ENCODE measurements at places on chromosomes 11 and 22.

GRCh38 chr11:102920118-102920684 is 35.3 kb downstream of the MMP13 start:
- no peak for DNase-seq

DNA sequence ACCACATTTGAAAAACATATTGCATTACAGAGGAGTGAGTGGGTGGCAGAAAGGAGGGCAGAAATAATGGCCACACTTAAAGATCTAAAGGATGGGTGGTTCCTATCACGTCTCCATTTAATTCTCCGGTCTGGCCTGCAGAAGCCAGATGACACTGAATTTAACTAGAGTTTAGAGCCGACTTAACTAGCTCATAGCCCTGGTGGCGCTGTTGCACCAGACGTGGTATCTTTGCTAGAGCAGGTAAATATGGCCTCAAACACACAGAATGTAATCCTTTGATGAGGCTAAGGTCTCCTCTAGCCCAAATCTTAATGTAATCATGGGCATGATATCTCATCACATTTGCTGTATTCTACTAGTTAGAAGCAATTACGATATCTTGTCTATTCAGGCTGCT is 51.5 kb upstream of the GAL start:
- peak; percentile 6 for DNase-seq

DNA sequence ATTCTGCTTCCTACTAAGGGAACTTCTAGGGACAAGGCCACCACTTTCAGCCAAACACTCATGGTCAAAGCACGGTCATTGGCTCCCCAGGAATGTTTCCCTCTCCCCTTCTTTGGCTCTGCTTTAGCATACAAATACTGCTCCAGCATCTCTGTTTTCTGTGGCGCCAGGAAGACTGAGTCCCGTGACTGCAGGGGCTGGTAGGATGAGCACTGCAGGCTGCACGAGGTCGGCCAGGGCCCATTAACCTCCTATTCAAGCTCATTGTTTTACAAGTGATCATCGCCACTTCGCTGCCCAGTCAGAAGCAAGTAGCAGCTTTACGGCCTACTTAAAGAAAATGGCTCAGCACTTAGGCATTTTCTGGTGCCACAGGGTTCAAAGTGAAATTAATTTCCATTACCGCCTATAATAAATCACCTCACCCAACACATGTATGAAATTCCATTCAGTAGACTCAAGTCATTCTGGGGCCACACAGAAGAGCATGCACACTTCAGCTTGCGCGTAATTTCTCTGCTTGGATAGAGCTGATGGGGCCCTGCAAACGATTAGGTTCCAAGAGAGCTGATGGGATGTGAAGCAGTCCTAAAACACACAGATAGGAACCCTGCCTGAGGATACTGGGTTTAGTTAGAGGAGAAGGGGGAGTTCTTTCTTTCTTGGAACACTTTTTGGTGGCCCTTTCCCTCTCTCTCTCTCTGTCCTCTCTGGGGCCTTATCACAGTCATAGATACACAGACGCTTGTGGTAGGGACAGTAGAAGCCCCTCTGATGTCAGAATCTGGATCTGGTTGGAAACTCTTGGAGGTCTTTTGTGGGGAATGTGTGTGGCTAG is 173.7 kb downstream of the KIF18A start:
- DNase-seq = no peak

DNA sequence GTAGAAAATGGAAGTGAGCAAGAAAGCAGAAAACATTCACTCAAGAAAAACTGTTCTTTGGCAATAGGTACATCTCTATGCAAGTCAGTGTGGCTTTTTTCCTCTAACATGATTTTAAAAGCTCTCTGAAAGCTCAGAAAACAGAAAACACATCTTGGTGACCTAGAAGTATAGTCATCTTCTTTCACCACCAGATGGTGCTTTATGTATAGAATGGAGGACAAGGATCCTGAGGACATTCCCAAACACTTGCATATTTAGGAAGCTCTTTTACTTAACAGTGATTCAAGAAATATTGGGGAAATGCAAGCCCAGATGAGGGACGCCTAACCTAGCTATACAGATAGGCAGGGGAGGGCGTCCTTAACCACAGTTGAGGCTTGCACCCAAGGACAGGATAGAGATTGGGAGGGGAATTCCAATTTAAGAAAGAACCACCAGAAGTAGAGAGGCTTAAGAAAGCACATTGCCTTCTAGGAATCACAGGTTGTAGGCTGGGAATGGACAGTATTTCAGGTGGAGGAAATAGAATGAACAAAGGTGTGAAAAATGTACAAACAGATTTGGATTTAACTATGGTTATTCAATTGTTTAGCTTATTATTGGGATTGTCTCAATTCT is 13.8 kb upstream of the CCDC81 start:
- peak; percentile 34 for DNase-seq

DNA sequence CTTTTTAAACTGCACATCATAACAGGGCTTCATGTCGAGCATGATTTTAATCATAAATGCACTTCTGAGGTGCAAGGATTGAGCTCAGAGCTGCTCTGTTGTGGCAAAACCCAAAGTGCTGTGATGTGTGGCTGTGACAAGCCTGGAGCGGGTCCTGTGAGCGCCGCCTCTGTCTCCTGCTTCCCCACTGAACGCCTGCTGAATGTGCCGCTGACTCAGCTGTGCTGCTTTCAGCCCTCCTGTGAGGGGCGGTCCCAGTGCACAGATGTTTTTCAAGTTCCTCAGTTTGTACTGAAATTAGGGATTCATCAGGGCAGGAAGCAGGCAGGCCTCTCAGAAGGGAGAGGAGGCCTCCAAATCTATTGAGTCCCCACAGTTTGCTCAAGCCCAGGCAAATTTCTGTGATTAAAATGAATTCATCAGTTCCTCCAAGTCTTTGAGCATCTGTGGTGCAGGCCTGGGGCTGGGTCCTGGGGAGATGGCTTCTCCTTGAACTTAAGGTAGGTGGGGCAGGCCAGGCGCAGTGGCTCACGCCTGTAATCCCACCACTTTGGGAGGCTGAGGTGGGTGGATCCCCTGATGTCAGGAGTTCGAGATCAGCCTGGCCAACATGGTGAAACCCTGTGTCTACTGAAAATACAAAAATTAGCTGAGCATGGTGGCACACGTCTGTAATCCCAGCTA is 3.0 kb upstream of the GTSE1 start:
- DNase-seq = no peak

- DNase-seq = no peak
Observed at GRCh38 chr22:36037102-36037758, 8.6 kb upstream of the RBFOX2 start.

- no peak for DNase-seq
Observed at GRCh38 chr11:131999084-131999483, 628.7 kb downstream of the NTM start.

DNA sequence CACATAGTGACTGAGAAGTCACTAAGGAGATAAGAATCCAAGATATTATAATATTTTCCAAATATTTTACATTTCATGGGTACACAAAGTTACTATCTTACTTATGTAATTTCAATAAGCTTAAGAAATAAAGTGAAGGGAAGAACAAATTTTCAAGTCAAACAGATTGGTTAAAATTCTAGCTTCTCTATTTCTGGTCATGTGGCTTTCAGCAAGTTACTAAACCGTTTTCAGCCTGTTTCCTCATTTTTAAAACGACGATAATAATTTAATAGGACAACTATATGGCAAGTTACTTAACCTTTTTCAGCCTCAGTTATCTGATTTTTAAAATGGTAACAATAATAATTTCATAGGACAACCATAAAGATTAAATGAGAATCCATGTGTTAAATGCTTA is 15.6 kb downstream of the DCUN1D5 start:
- no peak for DNase-seq

DNA sequence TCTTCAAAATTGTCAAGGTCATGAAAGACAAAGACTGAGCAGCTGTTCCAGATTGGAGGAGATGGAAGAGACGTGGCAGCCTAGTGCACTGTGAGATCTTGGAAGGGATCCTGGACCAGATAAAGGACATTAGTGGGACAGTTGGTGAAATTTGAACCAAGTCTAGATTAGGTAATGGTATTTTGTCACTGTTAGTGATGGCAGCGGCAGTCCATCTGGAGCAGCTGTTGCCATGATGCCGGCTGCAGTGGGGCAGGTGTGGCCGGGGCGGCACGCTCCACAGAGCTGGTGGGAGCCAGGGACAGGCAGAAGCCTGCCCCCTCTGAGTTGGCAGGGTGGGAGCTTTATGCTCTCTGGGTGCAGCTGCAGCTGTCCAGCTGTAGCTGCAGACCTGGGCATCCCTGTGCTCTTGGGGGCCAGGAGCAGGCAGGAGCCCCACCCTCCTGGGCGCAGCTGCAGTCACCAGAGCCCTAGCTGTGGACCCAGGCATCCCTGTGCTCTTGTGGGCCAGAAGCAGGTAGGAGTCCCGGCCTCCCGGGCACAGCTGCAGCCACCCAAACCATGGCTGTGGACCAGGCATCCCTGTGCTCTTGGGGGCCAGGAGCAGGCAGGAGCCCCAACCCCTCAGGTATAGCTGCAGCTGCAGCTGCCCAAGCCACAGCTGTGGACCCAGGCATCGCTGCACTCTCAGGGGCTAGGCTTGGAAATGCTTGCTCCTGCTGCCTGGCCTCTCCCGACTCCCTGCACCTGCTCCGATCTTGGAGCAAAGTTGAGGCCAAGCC is 20.7 kb downstream of the DIXDC1 start:
- DNase-seq = peak; percentile 94

GRCh38 chr11:110019675-110020074 is 73.5 kb upstream of the ZC3H12C start:
- DNase-seq = no peak
